ENCODE measurements at places on chromosomes 5 and 9.

DNA sequence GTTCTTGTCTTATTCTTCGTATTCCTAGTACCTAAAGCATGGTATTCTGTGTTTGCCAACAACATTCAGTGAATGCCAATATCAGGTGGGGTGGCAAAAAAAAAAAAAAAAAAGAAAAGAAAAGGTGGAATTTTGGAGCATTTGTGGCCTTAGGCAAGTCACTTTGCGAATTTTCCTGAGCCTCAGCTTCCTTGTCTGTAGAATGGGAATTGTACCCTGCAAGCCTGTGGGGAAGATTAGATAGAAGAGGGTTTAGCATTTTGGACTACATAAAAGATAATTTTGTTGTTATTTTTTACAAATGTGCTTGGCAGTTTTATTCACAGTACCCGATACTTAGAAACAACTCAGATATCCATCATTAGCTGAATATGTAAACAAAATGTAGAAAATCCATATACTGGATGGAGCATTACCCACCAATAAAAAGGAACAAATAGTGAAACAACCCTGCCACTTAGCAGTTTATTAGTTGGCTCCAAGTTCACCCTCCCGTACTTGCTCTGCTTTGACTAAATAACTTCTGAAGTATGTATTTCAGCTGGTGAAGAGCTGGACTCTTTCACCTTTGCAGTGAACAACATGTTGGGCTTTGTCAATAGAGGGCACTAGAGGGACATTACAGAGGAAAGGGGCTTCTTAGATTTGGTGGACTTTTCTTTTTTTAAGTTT, 13.6 kb downstream of the UBE2D2 start:
- DNase-seq, result no peak

GRCh38 chr5:107554776-107555424, 115.8 kb downstream of the EFNA5 start:
- DNase-seq, result no peak

GRCh38 chr5:128062172-128062746, 21.3 kb upstream of the SLC12A2 start:
- DNase-seq, result no peak

- no peak for DNase-seq
These were observed 635 bp downstream of the NAA35 start for GRCh38 chr9:85941622-85941940.

- peak; percentile 67 for DNase-seq
These were observed 804 bp downstream of the TTC39B start for GRCh38 chr9:15306068-15306756.

DNA sequence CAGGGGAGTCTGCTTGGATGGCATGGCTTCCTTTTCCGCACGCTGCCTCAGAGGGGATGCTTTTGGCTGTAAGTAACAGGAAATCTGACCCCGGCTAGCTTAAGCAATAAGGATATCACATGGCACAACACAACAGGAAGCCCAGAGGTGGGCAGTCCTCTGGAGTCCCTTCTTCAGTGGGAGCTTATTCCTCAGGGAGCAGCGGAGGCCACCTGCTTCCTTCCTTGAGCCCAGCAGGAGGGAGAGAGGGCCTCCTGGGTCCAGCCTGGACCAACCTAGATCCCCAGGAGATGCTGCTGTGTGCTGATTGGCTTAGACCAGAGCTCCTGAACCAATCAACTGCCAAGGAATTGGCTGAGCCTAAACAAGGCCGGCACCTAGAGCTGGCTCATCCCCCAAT, 66.3 kb downstream of the C9orf50 start:
- DNase-seq, result no peak

DNA sequence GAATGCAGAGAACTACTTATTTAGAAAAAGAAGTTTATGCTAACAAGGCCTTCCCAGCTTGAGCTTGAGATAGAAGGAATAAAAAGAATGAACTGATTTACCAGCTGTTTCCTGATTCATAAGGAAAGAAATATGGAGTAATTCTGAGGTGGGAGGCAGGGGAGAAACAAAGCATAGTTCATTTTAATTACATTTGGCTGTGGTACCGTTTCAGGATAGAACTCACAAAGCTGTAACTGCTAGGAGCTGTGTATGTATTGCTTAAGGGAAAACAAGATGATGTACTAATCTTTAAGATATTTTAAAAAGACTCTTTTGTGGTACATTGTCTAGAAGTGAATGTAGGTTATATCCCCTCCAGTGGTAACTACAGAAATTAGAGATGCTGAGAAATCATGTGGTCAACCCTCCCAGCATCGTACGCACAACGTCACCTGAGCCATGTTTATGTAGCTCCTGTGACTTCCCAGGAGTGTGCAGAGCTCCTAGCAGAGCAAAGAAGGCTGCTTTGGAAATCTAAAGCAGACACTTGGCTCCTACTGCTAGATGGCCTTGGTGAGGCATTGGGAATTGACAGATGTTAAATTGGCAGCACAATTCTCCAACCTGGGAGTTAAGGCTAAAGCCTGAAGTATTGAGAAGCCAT, 208.3 kb upstream of the VLDLR start:
- DNase-seq, result no peak

DNA sequence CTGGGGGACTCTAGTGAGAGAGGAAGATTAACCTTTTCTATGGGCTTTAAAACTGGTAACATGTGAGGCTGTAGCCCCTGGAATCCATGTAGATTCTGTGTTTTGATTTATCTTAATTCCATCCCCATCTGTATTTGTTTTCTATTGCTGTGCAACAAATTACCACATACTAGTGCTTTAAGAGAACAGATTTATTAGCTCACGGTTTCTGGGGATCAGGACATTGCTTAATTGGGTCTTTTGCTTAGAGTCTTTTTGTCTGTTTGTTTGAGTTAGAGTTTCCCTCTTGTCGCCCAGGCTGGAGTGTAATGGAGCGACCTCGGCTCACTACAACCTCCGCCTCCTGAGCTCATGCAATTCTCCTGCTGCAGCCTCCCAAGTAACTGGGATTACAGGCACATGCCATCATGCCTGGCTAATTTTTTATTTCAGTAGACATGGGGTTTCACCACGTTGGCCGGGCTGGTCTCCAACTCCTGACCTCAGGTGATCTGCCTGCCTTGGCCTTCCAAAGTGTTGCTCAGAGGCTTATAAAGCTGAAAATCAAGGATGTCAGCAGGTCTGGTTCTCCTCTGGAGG, 29.9 kb upstream of the GNA14 start:
- DNase-seq, result no peak

- DNase-seq, result no peak
These were observed 41.9 kb downstream of the BNC2 start for GRCh38 chr9:16828340-16829281.

DNA sequence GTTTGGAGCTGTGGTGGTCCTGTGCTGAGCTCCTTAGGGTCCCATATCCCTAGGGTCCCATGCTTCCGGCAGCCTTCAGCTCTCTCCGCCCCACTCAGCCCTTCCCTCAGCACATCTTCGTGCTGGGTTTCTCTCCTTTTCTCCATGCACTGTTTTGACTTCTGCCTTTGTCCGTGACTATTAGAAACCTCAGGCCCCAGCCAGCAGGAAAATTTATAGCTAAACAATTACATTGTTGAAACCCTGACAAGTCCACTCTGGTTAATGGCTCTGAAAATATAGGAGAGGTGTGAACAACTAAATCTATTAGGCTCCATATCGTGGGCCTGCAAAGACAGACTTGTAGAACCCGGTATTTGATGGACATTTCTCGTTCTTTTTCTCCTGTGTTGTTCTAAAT, 523.7 kb downstream of the CCDC171 start:
- DNase-seq, result no peak

- DNase-seq, result no peak
These were observed 87.0 kb downstream of the WNK2 start for GRCh38 chr9:93270976-93271375.

DNA sequence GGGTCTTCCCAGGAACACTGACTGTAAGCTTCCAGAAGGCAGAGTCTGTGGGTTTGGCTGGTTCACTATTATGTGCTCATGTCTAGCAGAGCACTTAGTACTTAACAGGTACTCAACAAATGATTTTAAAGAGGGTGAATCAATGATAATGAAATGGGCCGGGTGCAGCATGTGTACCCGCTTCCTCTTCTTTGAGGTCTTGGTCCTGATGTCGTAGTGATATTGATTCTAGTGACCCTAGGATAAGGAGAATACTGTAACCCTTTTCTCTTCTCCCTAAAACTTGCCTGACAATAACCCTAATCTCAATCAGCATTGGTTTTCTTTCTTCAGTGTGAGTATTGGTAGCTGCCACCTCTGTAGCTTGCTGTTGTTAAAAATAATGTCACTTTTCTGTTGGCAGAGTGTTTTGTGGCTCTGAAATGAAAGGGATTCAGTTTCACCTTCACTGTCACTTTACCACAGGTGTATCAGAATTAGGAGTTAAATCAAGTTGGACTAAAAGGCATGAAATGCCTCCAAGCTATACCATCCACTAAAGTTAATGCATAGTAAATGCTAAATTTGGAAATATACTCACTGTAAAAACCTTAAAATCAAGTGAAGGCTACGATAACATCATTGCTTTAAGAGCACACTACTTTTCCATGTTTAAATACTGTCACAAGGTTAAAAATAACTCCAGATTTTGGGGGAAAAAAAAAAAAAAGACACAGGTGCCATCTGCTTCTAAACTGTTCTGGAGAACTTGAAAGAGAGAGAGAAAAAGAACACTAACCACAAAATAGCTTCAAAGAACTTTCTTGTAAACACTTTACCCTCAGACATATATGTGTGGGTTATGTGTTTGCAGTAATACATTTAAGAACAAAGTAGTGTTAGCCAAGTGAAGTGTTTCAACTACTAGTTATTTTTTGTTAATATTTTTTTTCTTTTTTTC, 6.0 kb downstream of the CAMK4 start:
- DNase-seq, result no peak

DNA sequence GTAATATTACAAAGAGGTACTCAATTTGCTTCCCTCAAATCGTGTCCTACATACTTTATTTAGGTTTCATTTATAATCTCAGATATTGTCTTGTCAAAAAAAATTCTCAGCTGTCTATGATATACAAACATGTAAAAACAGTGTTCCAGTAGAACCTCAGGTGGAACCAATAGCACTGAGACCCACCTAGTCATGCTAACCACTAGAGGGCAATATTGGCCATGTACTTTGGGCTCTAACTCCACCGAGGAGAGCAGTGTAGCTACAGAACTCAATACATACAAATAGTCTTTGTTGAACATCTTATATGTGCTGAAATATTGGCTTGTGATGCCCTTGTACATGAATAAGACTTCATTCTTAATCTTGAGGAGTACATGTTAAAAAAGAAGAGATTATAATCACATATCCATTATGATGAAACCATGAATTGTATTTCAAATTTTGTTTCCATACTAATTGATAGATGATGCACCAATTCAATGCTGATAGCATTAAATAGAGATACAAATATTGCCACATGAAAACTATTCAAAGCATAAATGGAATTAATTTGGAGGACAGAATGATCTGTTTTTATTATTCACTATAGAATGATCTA, 71.2 kb upstream of the CNTLN start:
- peak; percentile 62 for DNase-seq

GRCh38 chr9:124198331-124198730, 59.4 kb upstream of the NEK6 start:
- DNase-seq, result no peak

GRCh38 chr9:70964861-70965260, 156.6 kb downstream of the TRPM3 start:
- DNase-seq, result no peak

DNA sequence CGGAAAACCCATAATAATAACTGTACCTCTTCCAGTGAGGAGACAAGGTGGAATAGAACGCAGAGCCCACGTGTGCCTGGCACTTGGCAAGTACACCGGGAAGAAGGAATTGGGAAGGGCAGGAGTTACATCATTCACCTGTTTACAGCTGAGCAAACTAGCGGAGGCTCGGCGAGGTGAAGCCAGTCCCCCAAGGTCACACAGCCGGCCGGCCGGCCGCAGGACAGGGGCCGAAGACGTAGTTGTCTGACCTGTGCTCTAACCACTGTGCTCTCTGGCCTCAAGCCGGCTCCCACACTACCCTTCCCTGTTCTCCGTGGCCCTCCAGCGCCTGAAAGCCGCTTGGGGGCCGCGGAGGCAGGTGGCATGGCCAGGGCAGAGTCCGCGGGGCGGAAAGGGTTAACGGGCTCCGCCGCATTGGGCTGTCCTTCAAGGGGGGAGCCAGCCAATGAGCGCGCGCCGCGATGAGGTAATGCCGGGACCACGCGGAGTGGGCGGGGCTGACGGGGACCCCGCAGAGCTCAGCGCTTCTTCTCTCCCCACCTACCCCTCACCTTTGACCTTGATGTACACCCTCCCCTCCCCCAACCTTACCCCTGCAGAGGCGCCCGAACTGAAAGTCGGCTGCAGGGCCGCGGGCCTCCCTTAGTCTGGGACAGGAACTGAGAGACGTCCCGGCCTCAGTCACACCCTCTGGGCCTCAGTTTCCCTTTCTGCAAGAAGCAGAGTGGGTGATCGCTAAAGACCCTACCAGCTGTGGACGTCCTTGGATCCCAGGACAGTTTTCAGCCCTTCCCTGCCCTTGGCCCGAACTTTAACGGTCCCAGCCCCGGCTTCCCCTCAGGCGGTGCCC, 125.1 kb downstream of the C9orf50 start:
- DNase-seq, result peak; percentile 85

DNA sequence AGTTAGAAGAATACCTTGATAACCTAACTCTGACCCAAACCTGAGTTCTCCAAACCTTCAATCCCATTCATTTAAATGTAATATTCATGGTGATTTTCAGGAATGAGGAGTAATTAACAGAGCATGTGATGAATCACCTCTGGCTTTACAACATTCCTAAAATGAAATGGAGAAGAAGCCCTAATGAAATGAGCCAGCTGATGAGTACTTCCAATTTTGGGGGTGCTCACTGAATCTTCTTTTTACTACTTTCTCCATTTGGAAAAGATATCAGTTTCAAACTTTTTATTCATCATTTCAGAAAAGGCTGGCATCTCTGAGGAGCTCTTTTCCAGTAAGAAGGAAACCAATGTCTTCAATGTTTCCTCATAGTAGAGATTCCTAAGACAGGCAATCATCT, 2.9 kb upstream of the SPINK5 start:
- DNase-seq, result no peak

DNA sequence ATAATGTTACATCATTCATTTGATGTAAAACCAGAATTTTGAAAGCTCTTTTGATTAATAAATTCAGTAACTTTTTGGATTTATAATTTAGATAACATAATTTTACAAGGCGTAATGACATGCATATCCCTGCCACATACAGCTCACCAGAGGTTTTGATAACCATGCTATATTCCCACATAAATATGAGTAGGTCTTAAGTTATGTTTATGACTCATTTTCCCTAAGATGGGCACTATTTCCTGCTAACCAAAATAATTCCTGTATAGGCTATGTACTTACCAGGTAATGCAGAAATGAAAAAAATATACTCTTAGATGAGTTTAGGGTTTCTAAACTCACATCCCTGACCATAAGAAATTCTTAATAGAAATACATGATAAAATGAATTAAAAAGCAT, 93.9 kb upstream of the EDIL3 start:
- no peak for DNase-seq
